ENCODE measurements at places on chromosomes 11 and 22.

- DNase-seq: no peak
Measured at GRCh38 chr11:84685976-84686375, 941.2 kb downstream of the DLG2 start.

GRCh38 chr11:7204778-7205177 is 46.9 kb upstream of the SYT9 start:
- no peak for DNase-seq

DNA sequence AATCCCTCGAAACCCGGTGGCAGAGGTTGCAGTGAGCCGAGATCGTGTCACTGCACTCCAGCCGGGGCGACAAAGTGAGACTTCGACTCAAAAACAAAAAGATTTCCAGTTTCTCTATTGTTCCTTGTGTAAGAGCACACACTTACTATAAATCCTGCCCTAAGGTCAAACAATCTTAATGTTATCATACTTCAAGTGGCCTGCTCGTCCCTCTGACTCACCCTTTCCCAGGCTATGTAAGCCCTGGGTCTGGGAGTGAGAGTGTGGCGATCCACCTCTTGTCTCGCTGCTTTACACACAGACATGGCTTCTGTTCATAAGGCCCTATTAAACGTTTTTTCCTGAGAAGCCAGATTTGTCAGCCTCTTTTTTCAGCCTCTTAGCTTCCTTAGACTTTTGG is 24.4 kb upstream of the A4GALT start:
- no peak for DNase-seq

GRCh38 chr11:112597286-112597790 is 336.7 kb upstream of the PLET1 start:
- no peak for DNase-seq

- DNase-seq: no peak
Measured at GRCh38 chr11:113315811-113316210, 1.4 kb downstream of the TTC12 start.

DNA sequence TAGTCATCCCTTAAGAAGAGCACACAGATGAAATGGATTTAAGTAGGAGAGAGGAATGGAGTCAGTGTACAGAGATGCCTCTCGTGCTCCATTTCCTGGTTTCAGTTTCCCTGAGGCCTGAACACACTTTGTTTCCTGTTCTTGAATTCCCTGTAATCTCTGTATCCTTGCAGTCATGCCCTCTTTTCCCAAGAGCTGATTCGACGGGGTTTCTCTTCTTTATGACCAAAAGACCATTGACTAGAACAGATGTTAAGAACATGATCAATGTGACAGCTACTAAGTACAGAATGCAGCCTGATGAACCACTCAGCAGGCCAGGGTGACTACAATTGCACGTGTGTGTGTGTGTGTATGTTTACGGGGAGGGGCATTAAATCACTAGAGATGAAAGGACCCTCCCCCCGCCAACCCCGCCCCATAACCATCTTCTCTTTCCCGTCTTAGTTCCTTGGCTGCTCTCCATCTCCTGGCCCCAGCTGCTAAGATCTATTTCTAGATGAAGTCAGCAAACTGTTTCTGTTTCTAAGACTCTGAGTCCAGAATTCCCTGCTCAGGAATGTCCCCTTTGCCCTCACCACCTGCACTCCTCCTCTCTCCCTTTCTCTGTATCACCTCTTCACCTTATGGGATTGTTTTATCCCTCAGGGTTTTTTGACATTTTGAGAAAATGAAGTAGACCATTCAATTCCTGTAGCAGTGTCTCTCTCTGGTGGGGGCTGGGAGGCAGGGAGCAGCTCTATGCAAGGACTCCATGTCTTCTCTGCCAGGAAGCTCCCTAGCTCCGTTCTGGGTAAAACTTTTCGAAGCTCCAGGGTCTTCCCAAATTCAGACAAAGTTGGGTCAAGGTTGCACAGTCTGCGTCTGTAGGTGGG is 26.0 kb downstream of the SLC22A6 start:
- DNase-seq: no peak

DNA sequence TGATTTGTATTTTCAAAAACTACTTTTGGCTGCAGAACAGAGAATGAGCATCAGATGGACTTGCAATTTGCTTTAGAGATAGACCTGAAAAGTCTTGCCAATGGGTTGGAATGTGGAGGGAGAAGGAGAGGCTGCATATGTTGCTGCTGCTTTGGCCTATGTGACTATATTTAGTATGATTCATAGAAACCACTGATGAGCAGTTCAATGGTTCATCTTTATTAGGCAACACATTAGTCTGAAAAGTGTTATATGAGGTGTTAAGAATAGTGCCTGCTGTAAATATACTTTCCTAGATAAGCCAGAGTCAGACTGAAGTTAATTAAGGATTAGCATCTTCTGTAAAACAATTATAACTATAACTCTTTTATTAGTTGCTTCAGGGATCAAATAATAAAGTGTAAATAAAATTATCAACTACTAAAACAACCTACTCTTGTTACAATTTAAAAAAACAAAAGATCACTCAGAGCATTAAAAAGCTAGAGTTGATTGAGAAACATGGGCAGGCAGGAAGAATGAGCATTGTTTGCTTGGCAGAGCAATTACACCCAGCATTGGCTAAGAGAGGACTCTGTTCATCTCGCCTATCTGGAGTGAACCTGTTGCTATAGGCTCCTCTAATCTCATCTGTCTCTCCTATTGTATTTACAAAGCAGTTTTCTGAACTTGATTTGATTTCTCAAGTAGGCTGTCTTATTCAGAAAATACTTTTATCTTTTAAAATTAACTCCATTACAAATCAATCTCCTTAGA is 36.3 kb downstream of the HORMAD2 start:
- no peak for DNase-seq

- no peak for DNase-seq
Measured at GRCh38 chr22:43846966-43847365, 15.3 kb downstream of the SULT4A1 start.

DNA sequence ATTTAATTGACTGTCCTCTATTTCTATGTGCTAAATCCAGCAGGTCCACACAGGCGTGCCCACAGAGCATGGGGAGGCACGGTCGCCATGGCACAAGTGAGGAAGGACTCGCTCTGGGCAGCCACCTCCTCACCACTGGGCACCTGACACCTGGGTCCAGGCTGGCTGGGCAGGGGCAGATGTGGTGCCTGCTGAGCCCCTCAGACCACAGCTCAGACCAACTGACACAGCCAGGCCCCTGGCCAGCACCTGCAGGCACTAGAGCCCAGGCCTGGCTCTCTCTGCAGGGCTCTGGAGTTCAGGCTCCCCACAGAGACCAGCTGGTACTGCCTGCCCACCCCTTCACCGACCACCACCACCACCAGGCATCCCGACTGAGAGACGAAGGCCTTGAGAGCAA is 27.9 kb downstream of the LINC01488 start:
- DNase-seq: no peak

DNA sequence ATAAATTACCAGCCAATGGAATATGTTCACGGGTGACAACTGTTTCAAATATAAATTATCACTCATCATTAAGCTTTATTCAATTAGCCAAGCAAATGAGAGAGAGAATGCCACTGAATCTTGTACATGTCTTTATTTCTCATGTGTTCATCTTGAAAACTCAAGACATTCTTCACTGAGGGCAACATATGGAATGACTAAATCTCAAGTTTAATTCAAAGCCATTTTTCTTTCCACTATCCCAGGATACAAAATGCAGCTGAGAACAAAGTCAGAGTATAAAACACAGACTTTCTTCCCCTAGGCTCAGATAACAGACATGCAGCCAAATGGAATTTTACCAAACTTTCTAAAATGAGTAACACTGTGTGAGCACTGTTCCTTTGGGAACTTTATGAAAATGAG is 12.1 kb upstream of the BBOX1 start:
- no peak for DNase-seq

- no peak for DNase-seq
Measured at GRCh38 chr11:31810779-31811647, at the start of gene PAX6. TSS of gene PAX6 (minus strand) at chr11:31811322. CDS start at chr11:31806411, 4,911 bp downstream.

DNA sequence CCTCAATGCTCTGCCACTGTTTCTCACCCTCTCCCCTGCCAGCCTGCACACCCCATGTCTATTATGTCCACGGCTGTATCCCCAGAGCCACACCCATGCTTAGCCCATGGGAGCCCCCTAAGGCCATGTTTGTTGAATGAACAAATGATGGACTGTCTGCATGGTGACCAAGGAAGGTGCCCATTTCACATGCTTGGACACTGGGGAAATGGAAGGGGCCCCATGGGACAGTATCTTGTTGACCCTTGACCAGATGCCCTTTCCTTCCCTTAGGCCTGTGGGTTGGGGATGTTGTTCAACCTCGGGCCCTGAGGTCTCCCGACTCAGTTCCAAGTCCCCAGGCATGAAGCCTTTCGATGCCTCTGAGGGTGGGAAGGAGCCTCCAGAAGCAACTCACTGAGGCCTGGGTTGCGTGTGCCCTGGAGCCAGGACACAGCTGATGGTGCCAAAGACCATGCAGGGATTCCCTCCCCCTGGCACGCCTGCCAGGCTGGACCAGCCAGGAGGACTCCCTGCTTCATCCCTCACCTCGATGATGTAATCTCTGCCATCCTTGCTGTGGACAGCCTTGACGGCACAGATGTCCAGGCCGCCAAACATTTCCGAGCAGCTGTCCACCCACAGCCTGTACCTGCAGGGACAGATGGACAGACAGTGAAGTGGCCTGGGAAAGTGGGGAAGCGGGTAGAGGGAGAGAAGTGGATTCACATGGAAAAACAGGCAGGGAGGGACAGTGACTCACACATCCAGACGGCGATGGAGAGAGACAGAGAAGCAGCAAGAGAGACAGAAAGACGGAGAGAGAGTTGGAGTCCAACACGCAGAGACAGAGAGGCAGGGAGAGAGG is 58.9 kb downstream of the FBXO7 start:
- no peak for DNase-seq

DNA sequence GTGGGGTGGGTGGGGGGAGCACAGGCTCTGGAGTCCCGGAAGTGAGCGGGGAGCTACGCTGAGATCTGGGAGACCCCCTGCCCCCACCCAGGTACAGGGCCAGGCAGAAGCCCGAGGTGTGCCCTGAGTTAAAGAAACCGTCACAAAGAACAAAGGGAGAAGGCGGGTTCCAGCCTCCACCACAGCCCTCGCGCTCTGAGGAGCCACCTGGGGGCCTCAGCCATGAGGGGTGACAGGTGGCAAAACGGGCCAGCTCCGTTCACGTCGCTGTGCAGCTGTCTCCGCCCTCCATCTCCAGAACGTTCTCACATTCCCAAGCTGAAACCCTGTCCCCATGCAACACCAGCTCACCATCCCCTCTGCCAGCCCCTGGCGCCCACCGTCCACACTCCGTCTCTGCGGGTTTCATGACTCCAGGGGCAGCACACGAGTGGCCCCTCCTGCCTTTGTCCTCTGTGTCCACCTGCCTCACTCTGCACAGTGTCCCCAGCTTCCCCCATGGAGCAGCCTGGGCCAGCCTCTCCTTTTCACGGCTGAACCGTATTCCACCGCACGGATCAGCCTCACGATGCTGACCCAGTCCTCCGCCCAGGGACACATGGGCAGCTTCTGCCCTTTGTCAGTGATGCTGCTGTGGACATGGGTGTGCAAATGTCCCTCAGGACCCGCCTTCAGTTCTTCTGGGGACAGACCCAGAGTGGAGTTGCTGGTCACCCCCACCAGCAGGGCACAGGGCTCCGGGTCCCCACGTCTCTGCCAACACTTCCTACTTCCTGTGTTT is 1.7 kb upstream of the MUC5B start:
- no peak for DNase-seq

- no peak for DNase-seq
Measured at GRCh38 chr11:60764879-60765278, 8.2 kb downstream of the MS4A15 start.

DNA sequence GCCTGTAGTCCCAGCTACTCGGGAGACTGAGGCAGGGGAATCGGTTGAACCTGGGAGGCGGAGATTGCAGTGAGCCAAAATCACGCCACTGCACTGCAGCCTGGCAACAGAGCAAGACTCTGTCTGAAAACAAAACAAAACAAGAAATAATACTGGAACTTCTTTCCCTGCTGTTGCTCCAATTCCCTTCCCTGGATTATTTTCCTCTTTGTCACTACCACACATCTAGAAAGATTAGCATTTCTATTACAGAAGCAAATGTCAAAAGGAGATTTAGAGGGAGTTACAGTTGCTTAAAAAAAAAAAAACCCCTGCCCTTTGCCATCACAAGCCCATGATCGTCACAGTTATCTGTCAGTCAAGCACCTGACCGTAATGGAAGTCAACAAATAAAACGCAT is 17.7 kb upstream of the SCGB1D1 start:
- DNase-seq: no peak

- DNase-seq: no peak
Measured at GRCh38 chr11:125141178-125141577, 23.4 kb upstream of the PKNOX2 start.

GRCh38 chr11:103920449-103920848 is 116.0 kb upstream of the DDI1 start:
- no peak for DNase-seq

GRCh38 chr11:64378335-64378880 is 19.4 kb downstream of the RPS6KA4 start:
- no peak for DNase-seq

GRCh38 chr11:133576351-133576750 is 44.0 kb upstream of the OPCML start:
- no peak for DNase-seq

DNA sequence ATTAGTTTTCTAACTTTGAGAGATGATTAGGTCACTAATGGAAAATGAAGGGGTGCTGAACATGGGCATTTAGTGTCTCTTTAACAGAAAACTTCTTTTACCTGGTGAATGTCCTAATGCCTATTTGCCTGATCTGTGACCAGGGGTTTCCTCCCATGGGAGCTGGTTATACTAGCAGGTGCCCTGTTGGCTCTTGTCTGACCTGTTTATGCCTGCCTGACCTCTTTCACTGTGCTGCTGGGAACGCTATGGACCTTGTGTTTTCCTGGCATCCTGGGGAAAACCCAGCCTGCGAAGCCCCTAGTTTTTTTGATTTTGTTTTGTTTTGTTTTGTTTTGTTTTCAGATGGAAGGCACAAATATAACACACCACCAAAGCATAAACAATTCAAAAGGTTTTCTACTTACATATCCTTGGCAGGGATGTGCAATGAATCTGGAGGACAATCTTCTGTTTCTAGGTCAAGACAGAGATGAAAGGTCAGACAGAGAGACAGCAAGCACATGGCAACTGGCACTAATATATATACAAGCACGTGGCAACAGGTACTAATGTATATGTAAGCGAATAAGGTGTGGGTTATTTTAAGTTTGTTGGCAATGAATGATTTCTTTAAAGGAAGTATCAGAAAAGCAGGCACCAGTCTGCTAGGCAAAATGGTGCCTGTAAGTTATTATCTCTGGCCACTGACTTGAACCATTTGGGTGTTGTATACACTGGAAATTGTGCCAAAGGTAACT is 390.2 kb downstream of the LUZP2 start:
- DNase-seq: no peak

- DNase-seq: no peak
Measured at GRCh38 chr11:36296884-36297543, 926 bp downstream of the PRR5L start.
